ENCODE measurements at places on chromosomes 11 and 22. TPM values are rescaled to one million over a fixed set of nuclear protein-coding genes. Genes with fewer than 3 reads are reported as not detected.

MOGAT2 gene
- polyA plus RNA-seq = not detected

- peak; percentile 67 for DNase-seq
These were observed 47.2 kb downstream of the PIWIL3 start for GRCh38 chr22:24727218-24727851.

- DNase-seq = no peak
These were observed 1421.2 kb upstream of the RAG2 start for GRCh38 chr11:38019072-38019775.

GRCh38 chr11:44749189-44749588 is 22.4 kb downstream of the TSPAN18 start:
- DNase-seq = no peak

DNA sequence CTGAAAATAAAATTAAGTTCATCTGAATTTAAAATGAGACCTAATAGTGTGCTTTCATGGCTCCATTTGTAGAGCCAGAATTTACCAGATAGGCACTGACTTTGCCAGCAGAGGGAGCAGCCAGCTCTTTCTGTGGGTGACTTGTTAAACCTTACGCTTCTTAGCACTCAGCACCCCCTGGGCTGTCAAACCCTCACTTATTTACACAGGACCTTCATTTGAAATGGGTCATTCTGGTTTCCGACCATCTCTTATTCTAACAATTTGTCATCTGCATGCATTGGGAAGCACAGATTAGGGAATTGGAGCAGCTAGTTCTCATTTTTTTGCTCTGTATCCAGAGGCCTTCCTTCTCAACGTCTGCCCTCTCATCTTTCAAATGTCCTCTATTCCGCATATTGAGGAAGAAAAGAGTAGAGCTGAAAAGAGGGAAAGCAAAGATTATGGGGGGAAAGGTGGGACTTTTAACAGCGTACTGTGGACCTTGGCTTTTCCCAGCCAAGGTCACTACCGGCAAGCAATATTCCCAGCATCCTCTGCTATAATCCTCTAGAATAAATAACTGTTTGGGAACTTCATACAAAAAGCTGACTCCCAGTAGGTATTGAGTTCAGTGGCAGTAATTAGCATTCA is 3.1 kb downstream of the ASRGL1 start:
- DNase-seq = peak; percentile 52

- peak; percentile 47 for DNase-seq
These were observed 10.4 kb downstream of the PDHX start for GRCh38 chr11:34926831-34927132.

DNA sequence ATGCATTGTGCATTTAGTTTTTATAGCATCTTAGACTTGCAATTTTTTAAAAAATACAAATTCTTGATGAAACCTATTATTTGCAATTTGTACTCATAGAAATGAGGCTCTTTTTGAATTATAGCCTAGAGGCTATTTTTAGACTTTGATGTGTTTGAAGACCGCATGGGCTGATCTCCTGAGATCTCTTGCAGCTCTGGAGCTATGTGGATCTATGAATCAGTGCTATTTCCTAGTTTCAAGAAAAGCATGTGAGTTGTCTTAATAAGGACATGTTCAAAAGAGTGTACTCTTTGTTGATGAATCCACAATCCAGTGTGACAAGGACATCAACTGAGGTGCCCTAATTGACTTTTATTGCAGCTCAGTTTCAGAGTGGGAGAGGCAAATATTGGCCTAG is 620.5 kb downstream of the ETS1 start:
- no peak for DNase-seq

DNA sequence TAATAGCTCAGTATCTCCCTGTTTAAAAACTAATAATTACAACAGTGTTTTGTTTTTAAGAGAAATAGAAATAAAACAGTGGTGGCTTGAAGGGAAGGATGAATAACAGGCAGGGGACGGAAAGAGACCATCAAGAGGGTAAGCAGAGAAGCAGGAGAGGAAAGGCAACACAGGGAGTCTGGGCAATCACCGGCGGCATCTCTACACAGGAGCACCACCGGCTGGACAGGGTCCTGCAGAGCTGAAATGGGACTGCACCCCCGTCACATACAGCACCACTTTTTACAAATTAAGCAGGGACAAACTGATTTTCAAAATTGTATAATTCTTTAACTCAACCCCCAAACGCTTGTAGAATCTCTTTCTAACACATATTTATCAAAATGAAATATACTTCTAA is 18.4 kb downstream of the PHF21A start:
- no peak for DNase-seq

DNA sequence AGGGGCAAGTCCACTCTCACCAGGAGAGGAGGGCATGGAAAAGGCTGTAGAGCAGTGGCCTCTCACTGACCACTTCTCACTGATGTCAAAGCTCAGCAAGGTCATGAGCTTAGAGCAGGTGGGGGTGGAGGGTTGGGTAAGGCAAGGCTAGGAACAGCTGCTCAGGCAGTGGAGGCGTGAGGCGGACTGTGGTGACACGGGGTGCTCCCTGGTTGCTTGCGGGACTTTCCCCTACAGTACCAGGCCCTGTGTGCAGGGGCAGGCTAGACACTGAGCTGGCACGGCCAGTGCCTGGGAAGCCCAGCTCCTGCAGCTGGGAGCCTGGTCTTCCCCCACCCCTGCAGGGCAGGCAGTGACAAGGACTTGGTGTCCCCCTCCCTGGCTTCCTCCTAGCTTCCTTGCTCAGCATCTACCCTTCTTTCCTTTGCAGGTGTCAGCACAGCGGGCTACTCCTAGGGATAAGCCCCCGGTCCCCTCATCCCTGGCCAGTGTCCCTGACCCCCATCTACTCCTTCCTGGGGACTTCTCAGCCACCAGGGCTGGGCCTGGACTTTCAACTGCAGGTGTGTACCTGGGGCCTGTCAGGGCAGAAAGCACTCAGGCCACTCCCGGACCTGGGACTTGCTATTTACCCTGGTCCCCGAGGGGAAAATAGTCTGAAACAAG is 45.6 kb downstream of the PISD start:
- DNase-seq = peak; percentile 29

DNA sequence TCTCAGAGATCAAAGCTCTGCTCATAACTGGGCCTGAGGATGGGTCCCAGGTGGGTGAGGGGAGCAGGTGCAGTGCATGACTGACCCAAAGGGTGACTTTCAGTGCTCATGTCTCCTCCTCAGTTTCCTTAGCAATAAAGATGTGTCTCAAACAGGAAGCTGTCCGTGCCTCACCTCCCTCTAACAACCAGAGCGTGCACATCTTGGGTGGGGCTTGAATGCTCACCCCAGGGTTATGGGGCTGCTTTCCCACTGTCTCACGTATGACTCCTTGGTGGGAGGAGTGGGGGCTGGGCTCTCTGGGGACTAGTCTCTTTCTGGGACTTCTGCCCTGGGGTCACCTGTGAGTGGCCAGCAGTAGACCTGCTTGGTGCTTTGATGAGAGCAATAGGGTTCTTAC is 53.9 kb upstream of the PHOX2A start:
- DNase-seq = no peak

ASPHD2 gene
- polyA plus RNA-seq = 0.67 TPM

LRRC51 gene
- 4.7 TPM for polyA plus RNA-seq

DNA sequence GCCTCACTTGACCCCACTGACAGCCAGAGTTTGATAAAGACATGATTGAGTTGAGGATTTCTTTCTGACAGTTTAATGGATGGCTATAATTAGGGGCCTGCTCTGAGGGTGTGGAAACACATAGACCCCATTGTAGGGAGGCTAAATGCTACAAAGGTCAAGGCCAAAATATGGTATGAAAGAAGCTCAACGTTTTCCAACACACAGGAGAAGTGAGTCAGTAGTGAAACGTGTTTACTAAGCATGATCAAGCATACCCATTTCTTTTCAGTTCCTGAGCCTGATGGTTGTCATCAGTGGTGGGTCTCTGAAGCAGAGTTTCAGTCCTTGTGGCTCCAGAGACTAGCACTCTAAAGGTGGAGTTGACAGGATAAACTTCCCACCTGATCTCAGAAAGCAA is 69.7 kb downstream of the SNX19 start:
- no peak for DNase-seq

KRTAP5-11 gene
- not detected for polyA plus RNA-seq

HTATIP2 gene
- 2.7 TPM for polyA plus RNA-seq

Measured in muscle of back (tissue), 13 donors.